Inflammatory macrophage treated with lipopolysaccharide for 4 hours (primary cell): ENCODE measurements at places on chromosomes 16 and 17.

- DNase-seq = no peak
Observed at GRCh38 chr16:13517841-13518240, 402.1 kb upstream of the ERCC4 start.

DNA sequence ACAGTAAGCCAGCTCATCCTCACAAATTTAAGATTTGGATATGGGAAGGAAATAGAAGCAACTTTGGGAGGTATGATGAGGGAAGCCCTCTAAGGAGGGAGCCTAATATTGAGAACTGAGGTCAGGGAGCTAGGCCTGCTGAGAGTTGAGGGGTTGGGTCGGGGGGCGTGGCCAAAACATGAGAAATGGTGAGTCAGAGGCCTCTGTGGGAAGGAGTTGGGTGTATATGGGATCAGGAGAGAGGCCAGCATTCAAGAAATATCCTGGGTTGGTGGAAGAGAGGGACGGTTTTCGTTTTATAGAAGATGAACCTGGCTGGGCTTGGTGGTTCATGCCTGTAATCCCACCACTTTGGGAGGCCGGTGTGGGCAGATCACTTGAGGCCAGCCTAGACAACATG lies 48.4 kb downstream of the CLEC16A start:
- peak; percentile 29 for DNase-seq

DNA sequence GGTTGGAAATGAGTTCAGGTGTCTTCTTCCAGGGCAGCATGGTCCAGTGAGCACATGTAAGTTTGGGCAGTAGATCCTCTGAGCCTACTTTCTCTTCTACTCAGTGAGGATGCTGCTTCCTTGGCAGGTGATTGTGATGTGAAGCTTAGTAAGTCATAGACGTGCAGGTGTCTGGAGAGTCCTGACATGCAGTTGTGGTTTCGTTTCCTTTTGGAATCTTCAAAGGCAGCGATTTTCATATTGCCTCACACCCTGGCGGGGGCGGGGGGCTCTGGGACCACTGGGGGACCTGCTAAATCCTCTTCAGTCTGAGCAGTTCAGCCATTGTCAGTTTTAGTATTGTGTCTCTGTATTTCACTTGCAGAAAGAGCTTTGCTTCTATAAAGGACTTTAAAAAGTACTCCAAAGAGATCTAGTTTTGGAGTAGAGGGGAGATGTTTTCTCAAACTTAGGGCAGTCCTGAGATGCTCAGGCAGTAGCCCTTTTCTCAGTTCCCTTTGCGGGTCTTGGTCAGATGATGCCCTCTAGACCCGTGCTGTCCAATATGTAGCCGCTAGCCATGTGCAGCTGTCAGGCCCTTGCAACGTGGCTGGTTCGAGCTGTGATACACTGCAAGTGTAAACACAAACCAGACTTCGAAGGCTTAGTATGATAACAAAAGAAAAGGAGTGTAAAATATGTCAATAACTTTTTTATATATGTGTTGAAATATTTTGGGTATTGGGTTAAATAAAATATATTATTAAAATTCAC lies 4.0 kb upstream of the CDK5R1 start:
- no peak for DNase-seq

DNA sequence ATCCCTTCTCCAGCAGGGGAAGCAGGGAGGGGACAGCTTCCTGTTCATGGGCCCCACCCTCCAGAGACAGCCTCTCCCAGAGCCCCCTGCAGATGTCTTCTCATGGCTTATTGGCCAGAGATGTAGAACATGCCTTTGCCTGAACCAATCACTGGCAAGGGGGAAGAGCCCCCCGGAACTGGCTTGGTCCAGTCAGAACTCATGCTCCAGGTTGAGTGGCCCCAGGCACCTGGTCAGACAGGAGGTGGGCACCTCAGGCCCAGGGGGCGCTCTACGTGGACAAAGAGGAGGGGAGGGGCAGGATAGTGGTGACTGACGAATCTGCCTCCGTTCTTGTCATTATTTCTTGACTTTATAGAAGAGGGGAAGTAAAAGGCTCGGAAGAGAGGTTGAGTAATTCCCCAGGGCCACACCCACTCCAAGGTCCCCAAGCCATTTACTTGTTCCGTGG lies 23.6 kb downstream of the RAB11FIP4 start:
- DNase-seq = peak; percentile 87

- DNase-seq = no peak
Observed at GRCh38 chr17:37123386-37123785, 174.6 kb downstream of the AATF start.

DNA sequence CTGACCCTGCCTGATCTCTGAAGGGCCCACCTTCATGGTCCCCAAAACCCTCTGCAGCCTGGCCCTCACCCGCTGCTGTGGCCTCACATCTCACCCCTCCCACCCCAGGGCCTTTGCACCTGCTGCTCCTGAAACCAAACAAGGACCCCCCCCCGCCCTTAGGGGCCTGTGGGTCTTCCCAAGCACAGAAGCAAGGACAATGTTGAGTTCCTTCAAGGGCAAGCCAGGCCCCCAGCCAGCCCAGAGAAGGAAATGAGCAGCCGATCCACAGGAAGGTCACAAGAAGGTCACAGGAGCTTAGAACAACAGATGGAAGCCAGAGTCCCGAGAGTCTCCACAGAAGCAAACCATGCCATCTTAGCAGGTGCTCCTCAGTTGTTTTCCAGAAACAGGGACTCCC lies 493 bp upstream of the PDE6G start:
- no peak for DNase-seq

DNA sequence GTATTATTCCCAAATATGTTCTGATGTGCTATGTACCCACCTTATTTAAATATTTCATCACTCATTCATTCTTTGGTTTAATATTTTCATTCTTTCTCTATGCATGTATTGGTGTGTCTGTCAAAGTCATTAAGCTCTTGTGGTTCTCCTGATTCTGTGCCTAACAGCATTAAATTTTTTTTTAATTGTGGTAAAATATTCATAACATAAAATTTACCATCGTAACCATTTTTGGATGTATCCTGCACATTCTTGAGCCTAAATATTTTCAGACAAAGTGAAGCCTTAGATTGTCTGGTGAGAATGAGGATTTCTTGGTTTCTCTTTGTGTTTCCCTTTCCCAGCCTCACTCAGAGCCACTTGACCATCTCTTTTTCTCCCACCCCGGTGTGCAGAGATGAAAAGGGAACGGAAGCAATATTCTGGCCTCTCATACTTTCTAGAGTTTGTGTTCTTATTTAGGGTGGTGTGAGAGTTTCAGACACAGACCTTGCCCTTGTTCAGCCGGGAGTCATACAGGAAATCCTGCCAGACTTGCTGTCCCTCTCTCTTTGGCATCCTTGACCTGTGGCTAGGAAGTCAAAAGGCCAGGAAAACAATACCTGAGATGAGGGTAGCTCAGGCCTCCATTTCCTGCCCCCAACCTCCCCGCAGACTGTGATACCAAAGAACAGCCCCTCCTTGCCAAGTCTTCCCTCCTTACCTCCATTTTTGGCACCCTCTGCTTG lies 4.9 kb downstream of the CCL5 start:
- no peak for DNase-seq

DNA sequence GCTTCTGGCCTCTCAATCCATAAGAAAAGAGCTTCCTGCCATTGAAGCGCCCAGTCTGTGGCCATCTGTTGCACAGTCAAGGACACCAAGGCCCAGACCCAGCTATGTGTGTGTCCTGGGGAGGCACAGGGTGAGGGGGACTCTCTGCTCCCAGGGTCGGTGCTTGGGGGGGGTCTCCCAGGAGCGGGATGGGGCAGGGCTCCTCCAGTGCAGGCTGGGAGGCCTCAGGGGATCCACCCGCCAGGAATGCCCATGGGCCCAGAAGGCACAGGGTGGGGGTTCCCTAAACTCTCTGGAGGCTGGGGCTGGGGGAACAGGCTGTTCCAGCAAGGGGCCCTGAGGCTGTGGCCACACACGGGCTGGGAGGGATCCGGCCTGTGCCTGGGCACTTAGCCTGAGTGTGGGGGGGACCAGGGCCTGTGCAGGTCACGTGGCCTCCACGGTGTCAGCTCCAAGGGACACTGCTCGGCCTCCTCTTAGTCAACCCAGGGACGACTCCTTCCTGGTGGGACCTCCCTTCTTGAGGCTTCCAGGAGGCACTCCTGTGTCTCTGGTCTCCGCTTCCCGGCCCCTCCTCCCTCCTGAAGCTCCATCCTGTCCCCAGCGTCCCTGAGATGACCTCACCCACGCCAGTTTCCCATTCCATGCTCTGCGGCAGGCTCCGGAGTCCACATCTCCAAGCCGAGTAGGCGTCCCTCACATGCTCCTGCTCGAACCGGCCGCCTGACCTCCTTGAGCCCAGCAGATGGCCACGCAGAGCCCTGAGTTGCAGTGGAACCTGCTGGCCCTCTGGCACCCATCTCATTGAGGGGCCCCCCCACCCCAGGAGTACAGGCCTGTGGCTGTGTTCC lies 23.1 kb upstream of the BAHCC1 start:
- DNase-seq = peak; percentile 59

GRCh38 chr17:49574323-49574781 lies 1.3 kb upstream of the NXPH3 start:
- DNase-seq = no peak

- DNase-seq = no peak
Observed at GRCh38 chr16:69763599-69763942, 1.4 kb downstream of the WWP2 start.

- DNase-seq = no peak
Observed at GRCh38 chr17:68197091-68197996, 50.5 kb upstream of the AMZ2 start.

DNA sequence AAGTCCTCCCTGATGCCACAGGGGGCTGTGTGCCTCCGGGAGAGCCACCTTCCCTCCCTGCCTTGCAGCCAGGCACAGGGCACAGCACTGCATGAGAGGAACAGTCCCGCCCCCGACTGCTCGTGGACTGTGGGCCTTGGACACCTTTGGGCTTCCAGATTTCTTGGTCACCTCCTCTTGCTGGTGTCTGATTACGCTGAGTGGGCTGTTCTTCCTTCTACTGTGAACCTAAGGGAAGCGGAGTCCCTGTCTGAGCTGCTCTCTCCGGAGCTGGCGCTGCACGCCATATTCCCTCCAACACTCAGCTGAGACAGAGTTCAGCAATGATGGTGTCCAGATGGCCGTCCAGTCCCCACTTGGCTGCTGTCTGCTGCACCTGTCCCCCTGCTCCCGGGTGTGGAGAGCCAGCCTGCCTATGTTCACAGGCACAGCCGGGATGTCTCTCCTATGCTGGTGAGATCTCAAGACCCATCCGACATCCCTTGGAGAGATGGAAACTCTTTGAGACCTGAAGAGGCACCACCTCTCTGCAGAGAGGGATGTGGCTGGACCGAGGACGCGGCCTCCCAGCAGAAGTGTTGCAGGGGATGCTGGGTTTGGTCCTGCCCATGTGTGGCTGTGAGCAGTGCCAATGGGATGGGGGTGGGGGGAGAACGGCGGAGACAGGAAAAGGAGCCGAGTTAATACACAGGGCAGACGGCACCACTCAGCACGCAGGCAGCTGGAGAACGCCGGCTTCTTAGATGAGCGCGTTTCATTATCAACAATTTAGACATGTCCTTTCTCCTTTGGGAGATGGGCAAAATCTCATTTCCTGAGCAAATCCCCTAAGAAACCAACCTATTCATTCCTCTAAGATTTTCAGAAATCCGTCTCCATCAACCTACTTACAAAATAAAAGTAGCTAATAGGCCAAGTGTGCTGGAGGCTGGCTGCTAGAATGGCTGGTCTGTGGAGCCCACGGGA lies 171.9 kb downstream of the ENGASE start:
- DNase-seq = no peak

- DNase-seq = no peak
Observed at GRCh38 chr17:38705523-38705802, 390 bp downstream of the MLLT6 start.

DNA sequence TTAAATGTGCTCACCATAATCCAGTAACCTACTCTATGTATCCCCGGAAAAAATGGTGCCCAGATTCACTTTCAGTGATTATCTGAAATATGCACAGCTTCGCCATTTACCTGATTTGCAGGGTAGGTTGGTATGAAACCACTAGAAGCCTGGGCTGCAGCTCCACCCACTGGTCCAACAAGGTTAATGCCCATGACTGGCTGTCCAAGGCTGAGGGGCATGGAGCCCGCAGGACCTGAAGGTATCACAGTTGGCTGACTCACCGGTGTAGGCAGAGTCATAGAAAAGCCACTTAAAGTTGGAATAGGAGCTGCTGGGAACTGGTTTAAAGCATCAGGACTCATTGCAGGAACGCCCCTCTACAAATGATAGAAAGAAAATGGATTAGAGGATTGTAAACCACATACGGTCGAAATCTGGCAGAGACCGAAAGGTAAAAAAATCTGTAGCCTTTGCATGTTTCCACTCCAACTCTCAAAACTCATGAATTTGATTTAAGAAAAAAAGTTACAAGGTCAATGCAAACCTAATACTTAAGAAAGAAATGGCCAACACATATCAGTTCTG lies 38.6 kb downstream of the SYNRG start:
- no peak for DNase-seq

GRCh38 chr17:51322390-51323029 lies 62.2 kb downstream of the UTP18 start:
- DNase-seq = no peak

GRCh38 chr17:27242951-27243350 lies 51.0 kb upstream of the WSB1 start:
- DNase-seq = no peak

- no peak for DNase-seq
Observed at GRCh38 chr16:88378401-88378800, 4.4 kb upstream of the ZNF469 start.

DNA sequence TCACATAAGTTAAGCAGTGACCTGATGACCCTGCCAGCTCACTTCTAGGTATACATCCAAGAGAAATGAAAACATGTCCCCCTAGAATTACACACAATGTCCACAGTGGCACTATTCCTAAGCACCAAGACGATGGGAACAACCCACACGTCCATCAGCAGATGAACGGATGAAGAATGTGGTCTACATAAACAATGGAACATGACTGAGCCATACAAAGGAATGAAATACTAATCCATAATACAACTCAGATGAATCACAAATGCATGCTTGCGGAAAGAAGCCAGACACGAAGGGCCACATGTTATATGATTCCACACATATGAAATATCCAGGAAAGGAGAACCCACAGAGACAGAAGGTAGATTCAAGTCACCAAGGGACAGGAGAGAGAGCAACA lies 17.4 kb downstream of the USP22 start:
- no peak for DNase-seq

GRCh38 chr17:4234401-4234800 lies 29.4 kb downstream of the ANKFY1 start:
- no peak for DNase-seq

DNA sequence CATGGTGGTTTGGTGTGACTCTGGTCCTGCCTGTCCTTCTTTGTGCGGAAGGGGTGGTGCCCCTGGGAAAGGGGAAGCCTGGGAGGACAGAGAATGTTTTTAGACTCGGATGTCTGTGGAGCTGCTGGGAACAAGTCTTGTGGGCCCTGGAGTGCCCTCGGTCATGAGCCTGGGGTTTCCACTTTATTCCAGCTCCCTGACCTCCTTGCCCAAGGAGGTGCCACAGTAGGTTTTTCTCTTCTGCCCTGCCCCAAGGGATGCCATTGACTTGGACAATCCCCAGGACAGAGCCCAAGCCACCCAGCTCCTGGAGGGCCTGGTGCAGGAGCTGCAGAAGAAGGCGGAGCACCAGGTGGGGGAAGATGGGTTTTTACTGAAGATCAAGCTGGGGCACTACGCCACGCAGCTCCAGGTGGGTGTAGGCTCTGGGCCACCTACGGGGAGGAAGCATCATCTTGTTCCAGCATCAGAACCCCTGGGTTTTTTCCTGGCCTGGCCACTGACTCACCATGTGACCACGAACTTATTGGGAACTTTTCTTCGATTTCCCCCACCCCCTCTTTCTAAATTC lies 1.4 kb downstream of the STAT5A start:
- peak; percentile 69 for DNase-seq
